ENCODE measurements at places on chromosomes 16 and 17.

- DNase-seq: no peak
Measured at GRCh38 chr17:74491626-74492025, 25.2 kb downstream of the CD300A start.

GRCh38 chr16:11619327-11619851 lies 32.7 kb upstream of the LITAF start:
- no peak for DNase-seq

DNA sequence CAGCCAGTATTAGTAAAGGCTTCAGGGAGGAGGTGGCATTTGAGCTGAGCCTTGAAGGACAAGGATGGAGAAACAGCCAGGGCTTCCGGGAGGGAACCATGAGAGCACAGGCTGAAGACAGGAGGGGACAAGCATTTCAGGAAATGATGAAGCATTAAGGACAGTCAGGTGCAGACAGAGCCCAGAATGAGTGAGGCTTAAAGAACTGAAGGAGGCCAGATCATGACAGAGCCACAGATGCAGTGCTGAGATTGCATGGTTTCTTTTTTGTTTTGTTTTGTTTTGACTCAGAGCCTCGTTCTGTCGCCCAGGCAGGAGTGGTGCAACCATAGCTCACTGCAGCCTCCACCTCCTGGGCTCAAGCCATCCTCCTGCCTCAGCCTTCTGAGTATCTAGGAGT lies 211.5 kb downstream of the SOX9 start:
- DNase-seq: no peak

- DNase-seq: no peak
Measured at GRCh38 chr16:11384956-11385586, 39.8 kb downstream of the RMI2 start.

All from HEK293T (cell line).